ENCODE measurements at places on chromosomes 4 and X.

GRCh38 chr4:8528713-8529112 is 51.5 kb upstream of the GPR78 start:
- no peak for DNase-seq

DNA sequence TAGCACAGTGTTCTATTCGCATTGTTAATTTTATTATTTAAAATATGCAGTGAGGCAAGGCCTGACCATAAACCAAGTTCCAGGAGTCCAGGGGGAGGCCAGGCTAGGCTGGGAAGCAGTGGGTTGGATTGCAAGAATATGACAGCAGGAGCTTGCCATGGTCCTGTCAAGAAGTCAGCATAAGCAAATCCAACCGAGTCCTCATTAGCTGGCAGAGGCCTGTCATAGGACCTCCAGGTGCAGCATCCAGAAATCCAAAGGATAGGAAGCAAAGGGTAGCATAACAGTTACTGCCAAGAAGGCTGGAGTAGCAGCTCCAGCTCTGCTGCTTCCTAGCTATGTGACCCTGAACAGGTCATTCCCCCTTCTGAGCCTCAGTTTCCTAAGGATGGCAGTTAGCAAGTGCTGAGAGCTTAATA is 13.4 kb downstream of the PJA1 start:
- no peak for DNase-seq

GRCh38 chrX:97672608-97673007 is 788.9 kb downstream of the RPA4 start:
- DNase-seq, result no peak

DNA sequence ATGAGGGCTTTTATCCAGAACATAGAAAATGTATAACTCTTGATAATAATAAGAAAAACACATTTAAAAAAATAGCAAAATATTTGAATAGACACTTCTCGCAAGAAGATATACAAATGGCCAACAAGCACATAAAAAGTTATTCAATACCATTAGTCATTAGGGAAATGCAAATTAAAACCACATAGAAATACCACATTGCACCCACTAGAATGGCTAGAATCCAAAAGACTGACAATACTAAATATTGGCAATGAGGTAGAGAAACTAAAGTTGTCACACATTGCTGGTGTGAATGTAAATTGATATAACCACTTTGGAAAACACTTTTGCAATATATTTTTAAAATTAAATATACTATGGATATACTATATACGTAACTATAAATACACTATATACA is 754.3 kb upstream of the MAGEB2 start:
- DNase-seq, result no peak

DNA sequence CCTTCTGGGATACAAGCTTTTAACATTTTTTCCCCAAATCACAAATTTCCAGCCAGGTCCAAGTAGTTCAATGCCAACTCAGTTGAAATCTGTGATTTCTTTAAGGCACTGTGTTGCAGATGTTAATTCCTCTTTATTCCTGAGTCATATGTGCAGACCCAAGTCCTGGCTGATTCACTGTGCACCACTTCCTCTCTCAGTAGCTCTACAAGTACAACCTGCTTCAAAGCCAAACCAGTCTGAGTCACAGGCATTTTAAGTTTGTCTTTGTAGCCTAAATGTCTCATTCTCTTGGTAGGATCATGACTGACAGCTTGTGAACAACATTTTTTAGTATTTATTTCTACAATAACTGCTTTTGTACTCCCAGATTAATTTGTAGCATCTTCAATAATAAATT is 165.6 kb upstream of the S100G start:
- no peak for DNase-seq

DNA sequence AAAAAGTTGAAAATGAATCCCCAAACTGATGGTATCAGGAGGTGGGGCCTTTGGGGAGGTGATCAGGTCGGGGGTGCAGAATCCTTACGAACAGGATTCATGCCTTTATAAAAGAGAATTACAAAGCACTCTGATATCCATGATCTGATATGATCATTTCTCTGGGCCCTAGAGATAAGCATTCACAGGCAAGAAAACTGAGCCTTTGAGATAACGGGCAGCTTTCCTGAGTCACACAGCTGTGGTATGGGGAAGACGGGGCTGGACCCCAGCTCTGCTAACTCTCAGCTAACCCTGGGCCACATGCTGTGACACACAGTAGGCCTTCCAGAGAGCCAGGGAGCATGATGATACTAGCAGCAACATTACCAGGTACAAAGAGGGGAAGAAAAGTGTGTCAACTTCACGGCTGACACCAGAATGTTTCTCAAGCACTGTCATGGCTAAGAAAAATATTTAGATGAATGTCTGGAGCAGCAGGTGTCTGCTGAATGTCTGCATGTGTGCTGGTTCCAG is 85.1 kb downstream of the SLC2A9 start:
- no peak for DNase-seq

- no peak for DNase-seq
Measured at GRCh38 chrX:129000797-129001196, 522.5 kb downstream of the SMARCA1 start.

DNA sequence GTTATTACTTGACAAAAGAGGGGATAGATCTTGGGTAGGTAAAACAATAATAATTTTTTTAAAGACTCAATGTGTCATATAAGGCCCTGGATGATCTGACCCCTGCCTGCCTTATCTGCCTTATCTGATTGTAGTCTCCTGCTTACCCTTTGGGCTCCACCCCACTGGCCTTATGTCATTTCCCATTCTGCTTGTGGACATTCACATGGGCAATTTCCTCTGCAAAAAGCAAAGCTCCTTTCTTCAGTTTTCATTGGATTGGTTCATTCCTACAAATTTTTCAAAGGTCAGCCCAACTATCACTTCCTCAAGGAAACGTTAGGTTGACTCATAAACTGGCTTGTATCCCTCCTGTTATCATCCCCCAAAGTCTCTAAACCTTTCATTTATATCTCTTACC is 15.7 kb upstream of the TET2 start:
- DNase-seq, result no peak

DNA sequence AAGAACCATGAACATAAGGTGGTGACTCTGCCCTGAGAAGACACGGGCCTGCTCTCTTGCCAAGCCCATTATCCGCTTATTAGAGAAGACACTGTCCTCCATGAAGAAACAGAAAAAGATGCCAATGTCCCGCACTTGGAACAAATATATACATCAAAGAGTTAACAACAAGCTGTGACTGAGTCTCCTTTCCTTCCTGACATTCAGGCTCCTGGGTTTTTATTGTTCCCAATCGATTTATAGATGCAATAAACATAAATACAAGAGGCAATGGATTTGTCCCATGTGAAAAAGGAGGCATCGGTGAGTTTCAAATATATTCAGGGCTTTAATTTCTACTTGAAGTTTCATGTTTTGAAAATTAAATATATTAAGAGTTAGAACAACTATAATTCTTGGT is 169.2 kb upstream of the CPEB2 start:
- DNase-seq, result no peak

Data from stimulated activated CD8-positive, alpha-beta memory T cell treated with anti-CD3 and anti-CD28 coated beads, Interleukin-4, amount 100 ng/mL, for 4 hours (primary cell).